ENCODE measurements at places on chromosomes 2 and 18.

DNA sequence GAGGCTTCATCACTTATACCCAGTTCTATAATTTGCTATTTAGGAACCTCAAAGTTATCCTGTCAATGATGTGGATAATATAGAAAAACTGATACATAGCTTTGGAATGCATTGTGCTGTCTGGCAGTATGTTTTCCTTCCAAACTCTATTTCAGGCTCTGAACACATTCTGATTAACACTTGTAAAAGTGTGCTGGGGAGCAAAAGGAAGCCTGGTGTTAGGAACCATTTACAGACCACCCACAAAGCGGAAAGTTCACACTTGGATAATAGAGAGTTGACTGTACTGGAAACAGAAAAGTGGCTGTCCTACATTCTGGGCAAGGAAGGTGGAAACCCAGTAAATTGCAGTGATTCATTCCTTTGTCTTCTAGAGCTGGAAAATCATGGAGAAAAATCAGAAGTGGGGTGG is 114.5 kb upstream of the ZFP36L2 start:
- H3K36me3 ChIP-seq: no peaks in the 10 kb centered on the region
- no peak overlapping the region for H3K27ac ChIP-seq
- no peaks in the 10 kb centered on the region for H3K27me3 ChIP-seq
- no peak overlapping the region for H3K4me3 ChIP-seq
- H3K4me1 ChIP-seq: no peaks in the 10 kb centered on the region
- DNase-seq: no peak

- H3K27me3 ChIP-seq: no peaks in the 10 kb centered on the region
- no peak overlapping the region for H3K27ac ChIP-seq
- H3K36me3 ChIP-seq: no peaks in the 10 kb centered on the region
- peaks cover 18% of the 10 kb centered on the region for H3K4me1 ChIP-seq
- DNase-seq: peak; percentile 45
These were observed 67.5 kb downstream of the SPATS2L start for GRCh38 chr2:200373973-200374416.

DNA sequence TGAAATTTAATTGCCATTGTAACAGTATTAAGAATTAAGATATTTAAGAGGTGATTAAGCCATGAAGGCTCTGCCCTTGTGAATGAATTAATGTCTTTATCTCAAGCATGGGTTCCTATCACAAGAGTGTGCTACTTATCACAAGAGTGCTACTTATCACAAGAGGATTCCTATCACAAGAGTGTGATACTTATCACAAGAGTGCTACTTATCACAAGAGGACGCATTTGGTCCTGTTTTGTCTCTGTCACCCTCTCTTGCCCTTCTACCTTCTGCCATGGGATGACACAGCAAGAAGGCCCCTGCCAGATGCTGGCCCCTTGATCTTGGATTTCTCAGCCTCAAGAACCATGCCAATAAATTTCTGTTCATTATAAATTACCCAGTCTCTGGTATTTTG is 13.2 kb upstream of the COL5A2 start:
- no peaks in the 10 kb centered on the region for H3K36me3 ChIP-seq
- no peak for DNase-seq
- H3K4me1 ChIP-seq: no peaks in the 10 kb centered on the region
- H3K27ac ChIP-seq: no peak overlapping the region
- no peak overlapping the region for H3K4me3 ChIP-seq

GRCh38 chr18:36354989-36355388 is 57.5 kb downstream of the FHOD3 start:
- peak; percentile 35 for DNase-seq
- H3K27ac ChIP-seq: no peak overlapping the region
- H3K4me3 ChIP-seq: no peak overlapping the region
- no peaks in the 10 kb centered on the region for H3K27me3 ChIP-seq

DNA sequence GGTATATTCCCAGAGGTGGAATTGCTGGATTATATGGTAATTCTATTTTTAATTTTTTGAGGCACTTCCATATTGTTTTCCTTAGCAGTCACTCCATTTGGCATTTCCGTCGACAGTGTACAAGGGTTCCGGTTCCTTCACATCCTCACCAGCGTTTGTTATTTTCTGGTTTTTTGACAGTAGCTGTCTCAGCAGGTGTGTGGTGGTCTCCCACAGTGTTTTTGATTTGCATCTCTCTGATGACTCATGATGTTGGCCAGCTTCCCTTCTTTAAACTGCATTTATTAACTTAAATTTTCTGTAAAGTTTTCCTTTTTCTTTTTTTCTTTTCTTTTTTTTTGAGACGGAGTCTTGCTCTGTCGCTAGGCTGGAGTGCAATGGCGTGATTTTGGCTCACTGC is 19.7 kb downstream of the SH3BP4 start:
- H3K27ac ChIP-seq: no peak overlapping the region
- DNase-seq: no peak
- no peaks in the 10 kb centered on the region for H3K27me3 ChIP-seq
- H3K4me3 ChIP-seq: no peak overlapping the region
- no peaks in the 10 kb centered on the region for H3K4me1 ChIP-seq
- no peaks in the 10 kb centered on the region for H3K36me3 ChIP-seq

- H3K4me1 ChIP-seq: no peaks in the 10 kb centered on the region
- no peak for DNase-seq
- no peak overlapping the region for H3K4me3 ChIP-seq
- no peaks in the 10 kb centered on the region for H3K36me3 ChIP-seq
- H3K27me3 ChIP-seq: no peaks in the 10 kb centered on the region
These were observed 180.8 kb downstream of the PPP1R1C start for GRCh38 chr2:182166406-182166805.

DNA sequence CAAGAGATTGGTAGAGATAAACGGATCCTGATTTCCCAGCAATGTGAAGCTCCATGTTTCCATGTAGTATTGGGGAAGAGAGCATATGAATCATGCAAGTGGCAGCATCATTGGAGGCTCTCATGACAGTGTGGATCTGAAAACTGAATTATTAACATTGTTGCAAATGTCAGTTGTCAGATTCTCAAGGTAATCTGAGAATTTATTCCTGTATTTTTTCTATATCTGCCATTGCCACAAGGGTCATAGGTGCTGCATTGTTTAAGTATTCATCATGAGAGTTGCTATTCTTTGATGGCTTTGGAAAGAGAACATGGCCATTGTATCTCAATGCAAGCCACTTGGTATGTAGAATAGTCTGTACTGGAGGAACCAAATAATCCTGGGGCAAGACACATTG is 1217.0 kb upstream of the ZEB2 start:
- no peak overlapping the region for H3K4me3 ChIP-seq
- no peak overlapping the region for H3K27ac ChIP-seq
- H3K4me1 ChIP-seq: peaks cover 6% of the 10 kb centered on the region
- no peaks in the 10 kb centered on the region for H3K36me3 ChIP-seq
- no peaks in the 10 kb centered on the region for H3K27me3 ChIP-seq
- DNase-seq: no peak

DNA sequence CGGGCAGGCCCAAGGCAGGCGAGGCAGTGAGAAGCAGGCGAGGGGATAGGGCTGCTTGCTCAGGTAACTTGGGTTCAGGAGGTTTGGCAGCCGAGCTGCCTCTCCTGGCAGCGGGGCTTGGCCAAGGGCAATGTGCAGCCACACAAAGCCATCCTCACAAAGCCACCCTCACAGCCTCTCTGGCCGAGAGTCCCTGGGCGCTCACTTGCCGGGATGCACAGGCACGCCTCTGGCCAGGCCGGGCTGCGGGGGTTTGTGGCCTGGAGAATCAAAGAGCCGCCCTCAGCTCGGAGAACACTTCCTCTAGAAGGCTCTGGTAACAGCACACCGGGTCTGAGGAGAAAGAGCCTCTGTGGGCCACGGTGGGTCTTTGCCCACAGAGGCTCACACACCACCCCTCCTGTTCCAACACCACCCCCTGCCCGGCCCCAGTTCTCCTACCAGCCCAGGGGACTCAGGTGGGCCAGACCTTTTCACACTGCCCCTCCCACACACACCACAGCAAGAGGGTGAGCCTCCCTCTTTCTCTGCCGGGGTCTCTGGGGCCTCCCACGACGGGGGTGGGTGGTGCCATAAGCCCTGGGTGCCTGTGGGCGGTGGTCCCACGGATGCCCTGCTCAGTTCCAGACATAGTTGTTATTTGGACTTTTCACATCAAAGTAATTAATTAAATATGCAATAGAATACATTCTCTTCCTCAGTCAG is 186.9 kb downstream of the ZFP36L2 start:
- no peak overlapping the region for H3K27ac ChIP-seq
- no peaks in the 10 kb centered on the region for H3K36me3 ChIP-seq
- no peaks in the 10 kb centered on the region for H3K27me3 ChIP-seq

DNA sequence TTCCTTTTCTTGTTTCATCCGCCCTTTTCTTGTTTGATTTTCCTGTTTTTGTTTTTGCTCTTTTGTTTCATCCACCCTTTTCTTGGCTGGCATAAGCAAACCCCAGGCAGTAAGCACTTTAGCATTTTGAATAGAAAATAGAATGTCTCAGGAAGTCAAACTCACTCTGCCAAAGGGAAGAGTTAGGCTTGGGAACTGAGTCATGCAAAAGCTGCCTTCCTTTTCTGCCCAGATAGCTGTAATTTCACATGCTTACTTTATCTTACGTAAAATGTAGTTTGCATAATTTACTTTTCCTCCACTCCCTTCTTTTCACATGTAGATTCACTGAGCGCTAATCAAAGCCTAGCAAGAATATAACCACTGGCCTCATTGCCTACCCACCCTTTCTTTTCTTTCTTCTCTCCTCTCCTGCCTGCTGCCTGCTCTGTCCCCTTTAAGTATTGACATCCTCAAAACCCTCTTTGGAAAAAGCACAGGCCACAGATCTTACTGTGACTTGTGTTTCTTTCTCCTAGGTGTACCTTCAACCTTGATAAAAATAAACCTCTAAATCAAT is 48.4 kb downstream of the CNGA3 start:
- H3K36me3 ChIP-seq: no peaks in the 10 kb centered on the region
- no peaks in the 10 kb centered on the region for H3K27me3 ChIP-seq
- no peak overlapping the region for H3K4me3 ChIP-seq

DNA sequence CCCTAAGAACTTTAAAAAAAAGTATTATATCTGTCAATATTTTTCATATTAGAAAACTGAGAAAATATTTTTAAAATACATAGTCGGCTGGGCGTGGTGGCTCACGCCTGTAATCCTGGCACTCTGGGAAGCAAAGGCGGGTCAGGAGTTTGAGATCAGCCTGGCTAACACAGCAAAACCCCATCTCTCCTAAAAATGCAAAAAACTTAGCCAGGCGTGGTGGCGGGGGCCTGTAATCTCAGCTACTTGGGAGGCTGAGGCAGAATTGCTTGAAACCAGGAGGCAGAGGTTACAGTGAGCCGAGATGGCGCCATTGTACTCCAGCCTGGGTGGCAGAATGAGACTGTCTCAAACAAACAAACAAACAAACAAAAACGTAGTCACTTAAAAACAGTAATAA is 5.1 kb upstream of the KCMF1 start:
- no peaks in the 10 kb centered on the region for H3K27me3 ChIP-seq
- peaks cover 37% of the 10 kb centered on the region for H3K36me3 ChIP-seq
- no peak overlapping the region for H3K4me3 ChIP-seq
- no peak for DNase-seq
- no peak overlapping the region for H3K27ac ChIP-seq
- peaks cover 18% of the 10 kb centered on the region for H3K4me1 ChIP-seq

DNA sequence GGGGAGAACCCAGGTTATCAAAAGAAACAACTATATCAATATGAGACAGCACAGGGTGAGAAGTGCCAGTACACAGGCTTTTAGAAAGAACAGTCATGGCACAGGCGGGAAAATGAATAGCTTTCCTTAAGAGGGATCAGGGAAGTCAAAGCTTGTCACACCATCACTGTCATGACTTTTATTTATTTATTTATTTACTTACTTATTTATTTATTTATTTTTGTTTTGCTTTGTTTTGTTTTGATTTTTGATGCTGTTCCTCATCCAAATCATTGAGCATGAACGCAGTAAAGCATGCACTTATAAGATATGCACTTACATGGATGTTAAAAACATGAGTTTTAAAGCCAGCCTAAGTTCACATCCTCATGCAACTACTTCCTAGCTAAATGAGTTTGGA is 19.3 kb upstream of the CRIM1 start:
- H3K27ac ChIP-seq: no peak overlapping the region
- no peak overlapping the region for H3K4me3 ChIP-seq
- H3K27me3 ChIP-seq: no peaks in the 10 kb centered on the region
- H3K36me3 ChIP-seq: no peaks in the 10 kb centered on the region

- no peaks in the 10 kb centered on the region for H3K36me3 ChIP-seq
- no peak overlapping the region for H3K27ac ChIP-seq
- 0 out of 2 replicates have a peak, but pooled peaks cover 2% of the 10 kb centered on the region for H3K27me3 ChIP-seq
- no peak for DNase-seq
- no peak overlapping the region for H3K4me3 ChIP-seq
- no peaks in the 10 kb centered on the region for H3K4me1 ChIP-seq
These were observed 18.6 kb downstream of the THNSL2 start for GRCh38 chr2:88188748-88189147.

- no peak for DNase-seq
- no peaks in the 10 kb centered on the region for H3K36me3 ChIP-seq
- peaks cover 8% of the 10 kb centered on the region for H3K4me1 ChIP-seq
- H3K4me3 ChIP-seq: no peak overlapping the region
These were observed 81.4 kb downstream of the CDCA7 start for GRCh38 chr2:173436088-173436487.

DNA sequence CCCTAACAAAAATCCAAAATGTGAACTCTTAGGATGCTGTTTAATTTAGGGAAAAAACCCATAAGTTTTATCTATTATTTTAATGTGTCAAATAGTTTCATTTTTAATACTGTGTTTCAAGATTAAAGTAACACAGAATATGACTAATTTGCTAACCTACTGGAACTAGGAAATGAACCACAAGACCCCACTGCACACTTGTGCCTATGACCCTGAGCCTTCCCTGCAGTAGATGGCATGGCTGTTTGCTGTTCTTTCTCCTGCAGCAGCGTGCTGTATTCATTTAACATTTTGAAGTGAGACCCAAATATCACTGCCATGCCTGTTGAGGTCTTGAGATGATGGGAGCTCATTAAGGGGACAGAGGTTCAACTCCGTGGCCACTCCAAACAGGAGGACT is 565.2 kb upstream of the NRP2 start:
- no peak for DNase-seq
- no peaks in the 10 kb centered on the region for H3K4me1 ChIP-seq
- no peaks in the 10 kb centered on the region for H3K27me3 ChIP-seq
- no peaks in the 10 kb centered on the region for H3K36me3 ChIP-seq

Measured in Karpas-422 (cell line).